ENCODE measurements at places on chromosomes 7 and 10.

DNA sequence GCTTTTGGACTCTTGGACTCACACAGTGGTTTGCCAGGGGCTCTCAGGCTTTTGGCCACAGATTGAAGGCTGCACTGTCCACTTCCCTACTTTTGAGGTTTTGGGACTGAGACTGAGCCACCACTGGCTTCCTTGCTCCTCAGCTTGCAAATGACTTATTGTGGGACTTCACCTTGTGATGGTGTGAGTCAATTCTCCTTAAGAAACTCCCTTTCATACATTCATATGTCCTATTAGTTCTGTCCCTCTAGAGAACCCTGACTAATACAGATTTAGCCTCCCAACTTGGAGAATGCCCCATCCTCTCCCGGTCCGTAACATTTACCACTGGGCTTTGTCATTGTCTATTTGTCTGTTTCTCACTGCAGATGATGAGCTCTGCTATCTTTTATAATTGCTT, 52.8 kb upstream of the CUL1 start:
- no peak for DNase-seq

DNA sequence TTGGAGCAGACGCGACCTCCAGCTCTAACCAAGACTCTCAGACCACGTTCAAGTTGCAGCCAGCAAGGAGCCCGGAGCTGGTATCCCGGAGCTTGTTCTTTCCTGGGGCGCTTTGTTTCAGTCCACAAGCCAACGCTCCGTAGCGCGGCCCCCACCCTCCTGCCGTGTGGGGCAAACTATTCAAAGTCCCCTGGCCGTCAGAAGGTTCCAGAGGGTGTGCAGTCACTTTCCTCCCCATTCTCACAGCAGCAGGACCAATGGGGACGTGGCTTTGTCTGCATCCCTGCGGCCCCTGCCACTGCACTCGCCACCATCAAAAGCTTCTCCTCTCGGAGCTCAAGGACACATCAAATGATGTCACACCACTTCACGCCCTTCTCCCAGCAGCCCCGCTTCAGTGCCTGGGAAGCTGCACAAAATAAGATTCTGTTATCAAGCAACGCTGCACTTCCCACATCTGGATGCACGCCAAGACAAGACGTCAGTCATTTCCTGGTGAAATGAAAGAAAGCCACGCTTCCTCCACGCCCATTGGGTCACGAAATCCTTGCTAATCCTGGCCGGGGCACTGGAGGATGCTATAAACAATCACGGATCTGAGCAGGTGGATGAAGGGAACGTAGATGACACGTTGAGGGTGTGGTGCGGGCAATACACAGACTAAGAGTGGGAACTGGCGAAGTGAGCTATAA, 348.2 kb downstream of the PTPRN2 start:
- no peak for DNase-seq

- DNase-seq = no peak
Observed at GRCh38 chr7:71665716-71666115, 533.8 kb downstream of the GALNT17 start.

GRCh38 chr10:52751337-52751736, 21.2 kb downstream of the MBL2 start:
- DNase-seq = no peak

DNA sequence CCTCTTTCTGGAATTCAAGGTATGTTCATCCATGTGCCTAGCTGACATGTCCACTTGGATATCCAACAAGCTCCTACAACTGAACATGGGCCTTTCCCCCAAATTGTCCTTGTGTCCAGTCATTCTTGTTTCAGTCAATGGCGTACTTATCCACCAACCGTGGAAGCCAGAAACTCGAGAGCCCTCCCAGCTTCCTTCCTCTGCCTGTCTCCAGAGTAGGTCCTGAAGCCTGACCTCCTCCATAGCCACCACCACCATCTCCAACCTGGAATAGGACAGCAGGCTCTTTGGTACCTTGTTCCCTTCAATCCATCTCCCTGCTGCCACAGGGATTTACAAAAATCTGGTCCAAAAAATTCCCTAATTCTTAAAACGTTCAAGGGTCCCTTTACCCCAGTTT, 305.1 kb downstream of the RPS24 start:
- DNase-seq = no peak

DNA sequence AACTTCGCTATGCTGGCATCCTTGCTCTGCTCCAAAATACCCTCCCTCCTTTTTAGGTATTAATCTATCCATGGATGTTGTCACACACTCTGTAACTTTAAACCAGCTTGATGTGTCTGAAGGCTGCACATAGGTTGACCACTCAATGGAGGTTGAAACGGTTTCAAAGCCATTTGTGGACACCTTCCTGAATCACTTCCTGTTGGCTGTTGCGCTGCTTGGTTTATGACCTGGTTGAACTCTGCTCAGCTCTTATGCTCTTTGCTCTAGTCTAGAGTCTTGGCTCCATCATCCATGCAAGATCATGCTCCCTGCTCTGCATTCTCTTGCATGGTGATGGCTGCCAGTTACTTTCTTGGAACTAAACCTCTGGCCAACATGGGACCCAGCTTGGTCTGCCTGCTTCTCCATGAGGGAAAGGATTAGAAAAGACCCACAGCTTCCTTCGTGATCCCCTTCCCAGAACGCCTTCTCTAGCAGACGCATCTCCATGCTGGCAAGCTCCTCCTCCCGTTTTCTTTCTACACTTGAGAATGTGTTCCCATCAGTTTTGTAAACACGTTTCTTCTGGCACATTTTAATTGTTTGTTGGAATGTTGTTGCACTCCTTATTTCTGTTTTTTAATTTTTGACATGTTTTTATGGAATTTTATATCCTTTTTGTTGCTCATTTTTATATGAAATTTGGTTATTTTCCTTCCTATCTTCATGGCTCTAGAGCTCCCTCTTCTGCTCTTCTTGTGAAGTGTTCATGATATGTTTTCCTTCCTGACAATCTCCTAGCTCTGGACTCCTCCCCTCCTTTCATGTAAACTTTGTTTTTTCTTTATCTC, 149.8 kb downstream of the XPNPEP1 start:
- no peak for DNase-seq

DNA sequence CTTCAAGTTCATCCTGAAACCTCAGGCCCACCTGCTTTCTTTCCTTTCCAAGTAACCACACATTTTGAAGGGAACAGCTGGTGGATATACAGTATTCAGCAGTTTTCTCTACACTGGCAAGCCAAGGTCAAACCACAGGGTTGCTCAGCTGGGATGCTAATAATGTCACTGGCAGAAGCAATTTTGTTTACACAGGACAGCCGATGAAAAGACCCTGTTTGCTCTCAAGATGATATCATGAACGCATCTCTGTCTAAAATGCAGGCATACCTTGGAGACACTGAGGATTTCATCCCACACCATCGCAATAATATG, 186.2 kb downstream of the USP6NL start:
- DNase-seq = no peak

GRCh38 chr7:13050703-13051102, 363.3 kb downstream of the ARL4A start:
- no peak for DNase-seq

DNA sequence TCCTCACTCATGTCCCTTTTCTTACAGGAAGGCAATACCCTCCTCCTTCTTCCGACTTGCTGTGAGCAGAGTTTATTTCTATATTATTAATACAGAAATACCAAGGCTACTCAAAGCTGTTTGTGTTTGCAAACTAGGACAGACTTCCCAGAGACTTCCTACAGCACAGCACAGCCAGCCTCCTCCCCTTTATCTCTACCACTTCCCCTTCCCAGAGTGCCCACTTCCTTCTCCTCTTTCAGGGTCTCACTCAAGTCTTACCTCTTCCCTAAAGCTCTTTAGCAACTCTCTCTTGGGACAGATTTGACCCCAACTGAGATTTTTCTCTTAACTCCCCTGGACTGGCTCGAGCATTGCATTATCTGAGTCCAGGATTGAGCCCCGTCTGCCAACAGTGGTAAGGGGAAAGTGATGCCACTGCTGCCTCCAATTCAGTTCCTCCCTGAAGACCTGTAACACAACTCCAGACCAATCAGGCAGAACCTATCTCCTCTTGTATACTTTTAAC, 5.5 kb upstream of the LRGUK start:
- no peak for DNase-seq

DNA sequence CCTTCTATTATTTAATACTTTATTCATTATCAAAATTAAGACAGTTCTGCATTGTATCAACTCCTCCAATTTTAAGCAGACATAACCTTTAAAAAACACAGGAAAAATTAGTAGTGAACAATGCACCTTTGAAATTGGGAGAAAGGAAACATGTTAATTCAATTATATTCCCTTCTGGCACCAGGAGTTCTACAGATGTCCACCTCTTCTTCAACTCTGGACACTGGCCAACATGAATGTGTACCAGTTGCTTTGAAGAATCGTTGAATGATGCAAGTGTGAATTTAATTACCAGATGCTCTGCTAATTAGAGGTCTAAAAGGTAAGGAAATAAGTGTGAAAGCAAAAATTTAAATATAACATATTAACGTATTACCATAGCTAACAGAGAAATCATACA, 206.7 kb upstream of the IGFBP3 start:
- DNase-seq = no peak

- no peak for DNase-seq
Observed at GRCh38 chr7:29045258-29046086, 87.3 kb upstream of the TRIL start.

DNA sequence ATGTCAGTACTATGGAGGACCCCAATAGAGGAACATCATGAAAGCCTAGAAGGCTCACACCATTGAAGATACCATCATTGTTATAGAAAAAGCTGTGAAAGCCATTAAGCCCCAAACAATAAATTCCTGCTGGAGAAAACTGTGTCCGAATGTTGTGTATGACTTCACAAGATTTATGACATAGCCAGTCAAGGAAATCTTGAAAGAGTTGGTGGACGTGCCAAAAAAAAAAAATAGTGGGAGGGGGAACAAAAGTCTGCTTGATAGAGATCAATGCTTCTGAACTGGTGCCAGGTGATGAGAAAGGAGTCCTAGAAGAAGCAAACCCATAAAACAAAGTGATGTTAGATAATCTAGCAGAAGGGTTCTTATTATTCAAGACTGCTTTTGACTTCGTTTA, 41.2 kb downstream of the RALA start:
- DNase-seq = no peak

- no peak for DNase-seq
Observed at GRCh38 chr7:16803881-16804673, 722 bp downstream of the AGR2 start.

DNA sequence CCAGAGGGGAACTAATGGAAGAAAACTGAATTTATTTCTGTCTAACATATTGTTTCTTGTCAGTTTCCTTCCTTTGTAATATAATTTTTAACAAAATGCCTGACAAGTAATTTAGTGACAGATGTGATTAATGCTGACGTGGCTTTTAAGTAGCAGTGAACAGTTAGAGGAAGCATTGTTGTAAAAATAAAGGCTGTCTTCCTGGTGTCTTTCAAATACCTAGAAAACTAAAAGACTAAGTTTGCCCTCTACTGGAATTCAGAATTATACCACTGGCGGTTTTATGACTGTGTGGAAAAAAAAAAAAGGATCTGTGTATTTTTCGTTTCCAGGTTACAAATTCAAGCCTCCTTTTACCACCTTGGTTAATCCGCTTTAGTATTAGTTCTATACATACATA, 217.1 kb upstream of the DPP6 start:
- no peak for DNase-seq

DNA sequence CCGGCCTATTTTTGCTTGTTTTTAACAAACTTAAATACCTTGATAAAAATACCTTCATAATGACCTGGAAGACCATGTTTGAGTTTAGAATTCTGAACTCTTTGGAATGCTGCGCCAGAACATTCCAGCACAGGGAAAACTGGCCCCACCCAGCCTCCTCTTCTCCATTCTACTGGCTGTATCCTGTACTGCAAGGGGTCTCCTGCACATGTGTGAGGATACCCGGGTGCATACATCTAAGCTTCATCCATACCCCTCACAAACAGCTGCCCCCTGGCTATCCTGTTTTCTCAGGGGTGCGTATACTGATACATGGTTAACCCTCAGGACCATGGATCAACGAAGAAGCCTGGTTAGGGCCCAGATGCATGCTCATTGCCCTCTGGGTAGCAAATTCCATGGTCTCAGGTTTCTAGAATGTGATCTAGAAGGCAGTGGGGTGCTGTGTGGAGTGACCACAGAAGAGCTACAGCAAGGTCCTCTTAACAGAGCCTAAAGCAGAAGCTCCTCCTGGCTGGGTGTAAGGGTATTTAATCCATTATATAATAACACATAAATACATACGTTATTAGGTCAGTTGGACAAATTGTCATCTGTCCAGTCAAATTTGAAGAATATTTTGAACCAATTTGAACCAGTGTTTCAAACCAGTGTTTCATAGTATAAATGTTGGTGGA, 26.1 kb downstream of the HACD1 start:
- no peak for DNase-seq

DNA sequence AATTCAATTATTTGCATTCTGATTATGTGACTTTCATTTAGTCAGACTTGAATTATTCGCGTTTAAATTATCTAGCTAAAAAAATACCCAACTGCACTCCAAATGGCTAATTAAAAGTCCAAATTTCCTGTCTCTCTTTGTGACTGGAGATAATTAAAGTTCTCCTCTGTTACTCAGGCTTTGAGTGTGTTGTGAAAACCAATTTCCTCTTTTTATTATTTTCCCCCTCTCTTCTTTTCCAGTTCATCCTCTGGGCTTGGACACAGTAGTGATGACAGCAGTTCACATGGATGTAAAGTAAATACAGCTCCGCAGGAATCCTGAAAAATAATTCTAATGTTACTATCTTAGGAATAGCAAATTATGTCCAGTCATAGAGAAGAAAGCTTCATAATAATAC, 80.6 kb downstream of the SNX10 start:
- peak; percentile 69 for DNase-seq

DNA sequence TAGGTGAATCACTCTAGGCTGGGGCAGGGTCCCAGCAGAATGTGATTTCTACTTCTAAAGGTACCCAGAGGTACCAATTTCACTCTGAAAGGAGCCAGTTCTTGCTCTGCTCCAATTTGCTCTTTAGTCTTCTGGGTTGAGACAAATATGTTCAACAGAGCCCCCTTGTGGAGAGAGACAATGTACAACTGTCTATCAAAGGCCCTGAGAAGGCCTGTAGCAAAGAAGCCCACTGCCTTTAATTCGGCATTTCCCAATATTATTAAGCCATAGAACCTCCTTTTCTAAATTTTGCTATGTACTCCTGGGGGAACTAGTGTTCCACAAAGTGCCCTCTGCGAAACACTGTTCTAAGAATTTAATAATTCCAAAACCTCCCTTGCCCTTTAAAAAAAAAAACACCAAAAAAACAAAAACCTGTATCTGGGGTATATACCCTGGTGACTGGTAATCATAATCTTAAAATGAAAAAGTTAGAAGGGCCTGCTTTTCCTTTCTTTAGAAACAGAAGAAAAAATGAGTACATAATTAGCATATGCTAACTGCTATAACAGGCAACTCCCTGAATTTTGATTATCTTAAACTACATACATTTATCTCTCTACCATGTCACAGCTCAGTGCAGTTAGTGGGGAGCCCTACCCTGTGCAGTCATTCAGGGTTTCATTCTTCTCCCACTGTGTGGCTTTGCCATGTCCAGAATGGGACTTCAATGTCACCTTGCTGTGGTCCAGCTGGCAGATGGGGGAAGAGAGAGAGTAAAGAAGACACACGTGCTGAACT, 160.9 kb upstream of the BMPER start:
- peak; percentile 35 for DNase-seq
